Left lobe of liver (tissue), 2 donors: ENCODE measurements at places on chromosomes 6 and 20. TPM values are rescaled to one million over a fixed set of nuclear protein-coding genes. Genes with fewer than 3 reads are reported as not detected.

The SAMD5 gene
- 12.0 TPM for total RNA-seq

The TTI1 gene
- 10.3 TPM for total RNA-seq

The PAX1 gene
- total RNA-seq: not detected

The PKIG gene
- total RNA-seq: 22.7 TPM

The SLC29A1 gene
- total RNA-seq: 37.5 TPM

The FOXA2 gene
- total RNA-seq: 18.9 TPM

The PSORS1C1 gene
- not detected for total RNA-seq

The PRR18 gene
- total RNA-seq: 2.0 TPM

The SLC26A8 gene
- 0.30 TPM for total RNA-seq

The SLC35A1 gene
- total RNA-seq: 9.1 TPM

The PSMB8 gene
- 41.1 TPM for total RNA-seq

The ETV7 gene
- 0.13 TPM for total RNA-seq

The SLC13A3 gene
- total RNA-seq: 7.1 TPM

The BEND3 gene
- 0.75 TPM for total RNA-seq

The BHLHE23 gene
- total RNA-seq: not detected

The TP53TG5 gene
- total RNA-seq: not detected

The KIAA0408 gene
- 0.13 TPM for total RNA-seq

The TMEM200A gene
- 0.10 TPM for total RNA-seq

The VSX1 gene
- total RNA-seq: 0.18 TPM

The BMP6 gene
- 3.6 TPM for total RNA-seq

The SFTA2 gene
- not detected for total RNA-seq

The IER3 gene
- total RNA-seq: 5.8 TPM

The FAM162B gene
- total RNA-seq: 0.63 TPM

The CDH26 gene
- total RNA-seq: 0.38 TPM
